NCI-H1436 (cell line): ENCODE measurements at places on chromosomes 6 and 20.

GRCh38 chr6:107435798-107436197 lies 23.6 kb downstream of the PDSS2 start:
- DNase-seq = no peak

DNA sequence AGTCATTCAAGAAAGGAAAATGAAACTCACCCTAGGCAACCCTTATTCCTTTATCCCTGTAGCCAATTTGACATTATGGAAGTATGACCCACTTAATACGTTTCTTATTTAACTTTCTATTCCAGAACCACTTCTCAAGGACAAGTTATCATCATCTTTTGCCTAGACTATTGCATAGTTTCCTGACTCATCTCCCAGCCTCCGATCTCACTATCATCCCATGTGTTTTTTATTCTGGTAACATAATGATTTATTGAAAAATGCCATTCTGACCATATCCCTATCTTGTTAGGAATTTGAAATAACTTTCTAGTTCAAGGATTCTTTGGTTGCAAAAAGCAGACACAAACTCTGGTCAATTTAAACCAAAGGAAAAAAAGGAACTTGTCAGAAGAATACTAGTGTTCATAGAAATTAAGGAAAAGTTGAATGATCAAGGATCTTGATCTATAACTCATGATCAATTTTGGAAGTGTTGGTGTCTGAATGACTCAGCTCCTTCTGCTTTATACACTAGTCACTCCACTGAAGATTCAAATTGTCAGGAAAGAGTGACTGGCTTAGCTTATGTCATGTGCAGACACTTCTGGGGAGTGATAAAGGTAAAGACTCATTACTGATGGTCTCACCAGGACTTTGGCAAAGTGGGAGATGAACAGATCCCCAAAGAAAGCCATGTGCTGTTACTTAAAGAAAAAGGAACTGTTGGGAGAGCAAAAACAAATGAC lies 8.5 kb upstream of the TINAG start:
- DNase-seq = no peak

- DNase-seq = no peak
Observed at GRCh38 chr6:13267142-13267651, 61.1 kb downstream of the TBC1D7 start.

DNA sequence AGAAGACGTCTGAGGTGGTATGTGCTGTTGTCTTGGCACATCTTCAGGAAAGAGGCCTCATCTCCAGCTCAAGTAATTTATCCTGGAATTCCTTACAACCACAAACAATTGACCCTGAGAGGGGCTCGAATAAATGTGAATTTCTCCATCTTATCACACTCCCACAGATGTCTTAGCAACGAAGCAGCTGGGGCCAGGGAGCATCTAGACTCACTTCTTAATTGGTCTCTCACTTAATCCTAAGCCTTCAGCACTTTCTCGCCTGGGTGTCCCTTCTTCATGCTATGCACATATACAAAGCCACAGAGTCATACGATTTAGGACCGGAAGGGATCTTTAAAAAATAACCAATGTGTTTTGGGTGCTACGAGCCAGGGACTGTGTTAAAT lies 27.1 kb downstream of the PCK1 start:
- DNase-seq = no peak

- no peak for DNase-seq
Observed at GRCh38 chr6:35185302-35185681, 28.5 kb upstream of the SCUBE3 start.

DNA sequence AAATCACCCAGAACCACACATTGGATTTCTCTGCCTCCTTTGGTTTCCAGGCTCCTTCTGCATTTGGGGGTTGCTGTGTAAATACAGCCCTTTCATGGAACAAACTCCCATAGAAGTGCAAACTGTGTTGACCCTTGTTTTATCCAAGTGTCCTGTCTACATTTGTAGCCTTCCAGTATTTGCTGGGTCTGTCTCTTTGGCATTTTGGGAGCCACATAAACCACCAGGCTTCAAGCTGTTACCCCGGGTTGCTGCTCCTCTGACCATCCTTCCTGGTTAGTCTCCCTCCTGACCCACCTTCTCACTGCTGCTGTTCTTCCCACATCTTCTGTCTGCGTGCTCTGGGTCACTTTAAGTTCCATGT lies 7.6 kb upstream of the MTHFD1L start:
- no peak for DNase-seq

DNA sequence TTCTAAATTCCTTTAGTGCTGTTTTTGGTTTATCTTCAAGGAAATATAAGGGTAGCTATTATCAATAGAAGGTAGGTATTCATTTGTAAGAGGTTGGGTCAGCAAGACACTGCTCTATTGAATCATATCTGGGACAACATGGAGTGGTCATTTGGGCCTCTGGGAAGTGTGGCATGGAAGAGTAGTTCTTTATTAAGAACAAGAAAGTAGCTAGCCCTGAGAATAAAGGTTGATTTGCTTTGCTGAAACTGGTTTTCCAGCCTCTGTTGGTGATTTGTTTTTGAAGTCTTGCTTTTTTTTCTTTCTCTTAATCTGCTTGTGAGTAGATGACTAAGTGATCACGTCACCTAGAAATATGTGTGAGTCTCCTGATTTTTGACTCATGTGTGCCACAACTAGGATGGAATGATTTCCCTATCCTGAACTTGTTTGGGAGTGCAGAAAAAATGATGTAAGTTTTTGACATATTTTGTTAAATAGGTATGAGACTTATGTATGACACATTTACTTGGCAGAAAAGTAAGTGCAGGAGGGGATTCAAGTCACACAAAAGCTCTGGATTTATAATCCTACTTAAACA lies 381.8 kb downstream of the CENPW start:
- DNase-seq = no peak

DNA sequence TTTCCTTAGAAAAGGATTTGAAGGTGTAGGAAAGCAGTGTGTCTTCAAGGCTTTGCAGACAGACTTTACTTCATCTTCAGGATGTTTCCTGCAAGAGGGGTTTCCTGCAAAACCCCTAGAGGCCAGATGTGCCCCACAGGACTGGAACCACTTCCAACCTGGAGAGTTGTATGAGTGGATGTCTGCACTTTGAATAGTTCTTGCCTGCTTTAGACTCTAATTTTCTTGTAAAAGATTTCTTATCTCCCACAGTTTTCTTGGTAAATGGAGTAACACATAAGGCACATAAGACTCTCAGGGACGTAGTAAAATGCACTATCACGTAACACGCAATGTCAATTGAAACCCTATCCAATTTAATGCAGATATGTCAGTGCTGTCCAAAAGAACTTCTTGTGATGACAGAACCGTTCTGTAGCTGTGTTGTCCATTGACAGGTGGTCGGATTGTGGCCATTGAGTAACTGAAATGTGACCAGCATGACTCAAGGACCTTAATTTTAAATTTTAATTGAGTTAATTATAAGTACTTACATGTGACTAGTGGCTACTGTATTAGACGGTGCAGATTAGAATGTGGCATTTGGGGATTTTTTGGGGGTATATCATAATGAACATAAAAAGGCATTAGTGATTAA lies 118.7 kb downstream of the JARID2 start:
- DNase-seq = no peak

GRCh38 chr6:164579035-164579434 lies 730.4 kb downstream of the C6orf118 start:
- DNase-seq = no peak

GRCh38 chr6:38955861-38956260 lies 92.7 kb upstream of the GLP1R start:
- no peak for DNase-seq

GRCh38 chr20:43189554-43190331 lies at the start of gene PTPRT:
Gene PTPRT (minus strand): TSS chr20:43189906. CDS start chr20:43189733, 173 bp downstream.
- DNase-seq = no peak

- DNase-seq = no peak
Observed at GRCh38 chr6:93177438-93177837, 241.9 kb downstream of the EPHA7 start.
